Foreskin keratinocyte (primary cell): ENCODE measurements at places on chromosomes 7 and 10.
A peak's percentile ranks its signal among the peaks of the same experiment; 100 is the strongest.

- DNase-seq, result no peak
Observed at GRCh38 chr7:23294549-23295400, 4.4 kb upstream of the MALSU1 start.

GRCh38 chr10:48206482-48207250 is 67.8 kb downstream of the FRMPD2 start:
- DNase-seq, result no peak

GRCh38 chr10:112584276-112584675 is 137.3 kb downstream of the VTI1A start:
- DNase-seq, result peak; percentile 48

GRCh38 chr7:74052628-74053027 is 24.7 kb downstream of the ELN start:
- no peak for DNase-seq

DNA sequence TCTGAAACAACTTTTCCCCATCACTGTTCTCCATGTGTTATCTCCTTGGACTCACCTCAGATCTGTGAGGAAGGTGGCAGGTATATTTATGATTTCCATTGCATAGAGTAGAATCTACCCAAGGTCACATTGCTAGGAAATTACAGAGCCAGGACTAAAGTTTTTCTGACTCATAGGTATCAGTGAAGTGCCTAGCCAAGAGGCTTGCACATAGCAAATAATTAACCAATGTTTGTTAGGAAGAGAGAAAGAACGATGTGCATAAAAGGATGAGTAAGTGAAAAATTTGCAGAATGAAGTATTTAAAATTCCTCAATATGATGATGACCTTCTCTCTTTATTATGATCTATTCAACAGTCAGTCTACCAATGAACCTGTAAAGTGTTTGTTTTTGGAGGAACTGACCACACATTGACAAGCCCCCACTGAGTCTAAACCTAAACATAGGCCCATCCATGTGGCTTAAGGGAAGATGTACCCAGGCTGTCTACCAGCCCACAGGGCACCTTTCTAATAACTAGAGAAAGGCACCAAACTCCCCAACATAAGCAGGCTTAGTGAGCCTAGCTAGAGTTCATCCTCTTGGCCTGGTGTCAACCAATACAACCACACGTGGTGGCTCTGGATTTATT is 252.9 kb upstream of the ZMIZ1 start:
- DNase-seq, result no peak

- no peak for DNase-seq
Observed at GRCh38 chr10:132111871-132112341, 46.2 kb downstream of the JAKMIP3 start.

DNA sequence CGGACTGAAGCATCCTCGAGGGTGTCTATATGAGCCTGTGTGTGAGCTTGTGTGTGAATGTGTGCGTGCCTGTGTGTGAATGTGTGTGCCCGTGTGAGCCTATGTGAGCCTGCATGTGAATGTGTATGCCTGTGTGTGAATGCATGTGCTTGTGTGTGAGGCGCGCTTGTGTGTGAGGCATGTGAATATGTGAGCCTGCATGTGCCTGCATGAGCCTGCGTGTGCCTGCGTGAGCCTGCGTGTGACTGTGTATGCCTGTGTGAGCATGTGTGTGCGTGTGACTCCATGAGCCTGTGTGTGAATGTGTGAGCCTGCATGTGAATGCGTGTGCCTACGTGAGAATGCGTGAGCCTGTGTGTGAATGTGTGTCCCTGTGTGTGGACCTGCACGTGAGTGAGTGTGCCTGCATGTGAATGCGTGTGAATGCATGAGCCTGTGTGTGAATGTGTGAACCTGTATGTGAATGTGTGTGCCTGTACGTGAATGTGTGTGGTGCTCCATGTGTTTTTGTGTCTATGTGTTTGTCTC is 33.4 kb downstream of the PDGFA start:
- no peak for DNase-seq

- peak; percentile 96 for DNase-seq
Observed at GRCh38 chr10:15200626-15201025, 32.1 kb upstream of the NMT2 start.

DNA sequence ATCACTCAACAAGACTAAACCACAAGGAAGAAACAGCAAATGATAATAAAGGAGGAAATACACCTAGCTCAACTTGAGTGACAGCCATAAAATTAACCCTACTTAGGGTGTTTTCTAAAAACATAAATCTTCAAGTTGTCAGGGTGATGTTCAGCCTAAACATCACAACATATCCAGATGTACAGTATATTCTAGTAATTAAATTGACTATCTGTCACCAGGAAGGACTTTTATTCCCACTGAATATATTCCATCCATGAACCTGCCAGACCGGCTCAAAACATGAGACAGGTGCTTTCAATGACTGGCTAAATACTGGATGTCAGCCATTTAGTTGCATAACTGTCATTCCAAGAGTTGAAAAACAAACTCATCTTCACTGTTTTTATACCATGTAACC is 298.1 kb upstream of the NEBL start:
- peak; percentile 46 for DNase-seq

- no peak for DNase-seq
Observed at GRCh38 chr10:37682617-37683016, 174.8 kb downstream of the ZNF248 start.

DNA sequence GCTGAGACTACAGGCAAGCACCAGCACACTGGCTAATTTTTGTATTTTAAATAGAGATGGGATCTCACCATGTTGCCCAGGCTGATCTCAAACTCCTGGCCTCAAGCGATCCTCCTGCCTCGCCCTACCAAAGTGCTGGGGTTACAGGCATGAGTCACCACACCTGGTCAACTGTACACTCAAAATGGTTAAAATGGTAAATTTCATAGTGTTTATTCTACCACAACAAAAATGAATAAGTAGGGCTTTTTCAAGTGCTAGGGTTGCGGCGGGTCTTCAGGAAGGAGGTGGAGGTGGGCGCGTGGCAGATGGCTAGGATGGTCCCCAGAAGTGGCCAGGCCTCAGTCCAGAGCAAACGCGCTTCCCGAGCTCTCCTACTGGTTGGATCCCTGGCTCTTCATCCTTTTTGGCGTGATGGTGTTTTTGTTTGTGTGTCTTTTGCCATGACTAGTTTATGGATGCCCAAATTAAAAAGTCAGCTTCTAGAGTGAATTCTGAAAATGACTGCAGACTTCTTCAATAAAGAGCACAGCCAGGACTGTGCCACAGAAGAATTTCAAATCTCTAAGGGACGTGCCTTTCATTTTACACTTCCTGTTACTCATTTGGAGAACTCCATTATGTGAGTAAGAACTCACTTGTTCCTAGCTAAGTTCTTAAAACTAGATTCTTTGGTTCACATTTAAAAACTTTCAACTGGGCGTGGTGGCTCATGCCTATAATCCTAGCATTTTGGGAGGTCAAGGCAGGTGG is 73.9 kb downstream of the TMEM130 start:
- no peak for DNase-seq

DNA sequence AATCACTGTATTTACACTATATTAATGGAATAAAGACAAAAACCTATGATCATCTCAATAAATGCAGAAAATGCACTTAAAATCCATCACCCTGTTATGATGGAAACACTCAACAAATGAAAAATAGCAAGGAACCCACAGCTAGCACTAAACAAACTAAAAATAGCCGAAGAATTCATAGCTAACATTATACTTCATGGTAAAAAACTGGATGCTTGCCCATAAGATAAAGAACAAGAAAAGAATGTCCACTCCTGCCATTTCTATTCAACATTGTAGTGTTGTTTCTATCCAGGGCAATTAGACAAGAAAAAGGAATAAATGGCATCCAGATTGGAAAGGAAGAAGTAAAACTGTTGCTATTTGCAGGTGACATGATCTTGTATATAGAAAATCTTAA is 142.1 kb downstream of the STK31 start:
- no peak for DNase-seq

DNA sequence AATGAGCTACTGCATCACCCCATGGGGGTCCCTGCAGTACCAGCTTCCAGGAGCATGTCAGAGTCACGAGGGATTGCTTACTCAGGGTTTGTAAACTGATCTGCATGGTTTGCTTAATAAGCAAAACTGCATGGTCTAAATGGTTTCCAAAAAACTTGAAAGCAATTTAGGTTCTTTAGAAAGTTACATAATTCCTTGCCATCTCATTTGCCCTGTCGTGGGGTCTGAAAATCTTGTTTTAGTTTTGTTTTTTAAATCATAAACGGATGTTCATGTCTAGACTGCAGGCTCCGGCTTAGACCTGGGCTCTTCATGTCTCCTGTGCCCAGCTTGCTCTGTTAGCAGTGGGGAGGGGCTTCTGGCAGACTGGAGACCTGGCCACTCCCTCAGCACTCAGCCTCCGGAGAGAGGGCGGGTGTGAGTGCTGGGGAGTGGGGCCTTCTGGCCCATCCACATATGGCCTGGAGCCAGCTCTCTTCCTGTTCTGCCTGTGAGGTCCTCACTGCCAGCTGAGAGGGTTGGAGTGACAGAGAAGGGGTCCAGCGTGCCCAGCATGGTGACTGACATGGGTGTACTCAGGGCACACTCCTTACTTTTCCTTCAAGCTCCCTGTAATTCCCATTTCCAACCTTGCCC is 17.5 kb downstream of the PRF1 start:
- no peak for DNase-seq

DNA sequence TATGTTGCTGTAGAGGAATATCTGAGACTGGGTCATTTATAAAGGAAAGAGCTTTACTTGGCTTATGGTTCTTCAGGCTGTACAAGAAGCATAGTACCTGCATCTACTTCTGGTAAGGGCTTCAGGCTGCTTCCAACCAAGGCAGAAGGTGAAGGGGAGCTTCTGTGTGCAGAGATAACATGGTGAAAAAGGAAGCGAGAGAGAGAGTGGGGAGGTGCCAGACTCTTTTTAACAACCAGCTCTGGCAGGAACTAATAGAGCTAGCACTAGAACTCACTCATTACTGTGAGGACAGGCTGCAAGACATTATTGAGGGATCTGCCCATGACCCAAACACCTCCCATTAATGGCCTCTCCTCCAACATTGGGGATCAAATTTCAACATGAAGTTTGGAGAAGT is 94.5 kb downstream of the KIF20B start:
- no peak for DNase-seq

GRCh38 chr7:51727441-51727840 is 410.8 kb upstream of the COBL start:
- DNase-seq, result no peak

DNA sequence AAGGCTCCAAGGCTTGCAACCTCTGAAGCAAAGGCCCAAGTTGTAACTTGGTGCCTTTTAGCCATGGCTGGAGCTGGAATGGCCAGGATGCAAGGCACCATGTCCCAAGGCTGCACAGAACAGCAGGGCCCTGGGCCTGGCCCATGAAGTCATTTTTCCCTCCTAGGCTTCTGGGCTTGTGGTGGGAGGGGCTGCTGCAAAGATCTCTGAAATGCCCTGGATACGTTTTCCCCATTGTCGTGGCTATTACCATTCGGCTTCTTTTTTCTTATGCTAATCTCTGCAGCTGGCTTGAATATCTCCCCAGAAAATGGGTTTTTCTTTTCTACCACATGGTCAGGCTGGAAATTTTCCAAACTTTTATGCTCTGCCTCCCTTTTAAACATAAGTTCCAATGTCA is 234.2 kb downstream of the CDK14 start:
- DNase-seq, result no peak

DNA sequence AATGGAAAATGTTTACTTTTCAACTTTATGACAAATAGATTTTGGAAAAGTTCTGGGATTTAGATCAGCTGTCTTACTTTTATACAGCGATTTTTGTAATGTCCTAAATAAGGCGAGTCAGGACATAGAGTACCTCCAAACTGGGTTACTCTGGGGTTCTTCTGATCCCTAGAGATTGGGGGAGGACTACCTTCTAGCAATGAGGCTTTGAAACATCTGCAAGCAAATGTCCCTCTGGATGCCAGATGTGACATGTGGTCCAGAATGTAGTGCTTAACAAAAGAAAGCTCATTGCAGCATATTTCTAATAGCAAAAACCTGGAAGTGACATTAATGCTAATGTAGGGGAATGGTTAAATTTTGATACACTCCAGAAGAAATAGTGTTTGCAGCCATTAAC is 36.1 kb downstream of the ABRAXAS2 start:
- no peak for DNase-seq

- peak; percentile 6 for DNase-seq
Observed at GRCh38 chr7:115471891-115472290, 550.0 kb downstream of the MDFIC start.

DNA sequence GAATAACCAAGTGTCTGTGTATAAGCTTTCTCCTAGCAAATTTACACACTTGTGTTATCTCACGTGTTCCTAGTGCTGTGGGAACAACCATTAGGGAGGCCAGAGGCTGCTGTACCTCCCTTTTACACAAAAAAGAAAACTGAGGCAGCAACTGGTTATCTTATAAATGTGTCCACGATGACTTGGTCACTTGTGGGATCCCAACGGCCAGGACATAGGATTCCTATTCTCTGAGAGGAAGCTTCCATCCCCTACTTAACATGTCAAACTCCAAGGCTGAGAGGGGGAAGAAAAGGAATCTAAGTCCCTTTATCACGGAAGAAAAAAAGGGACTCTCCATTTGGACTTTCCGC is 484 bp downstream of the ZNF438 start:
- DNase-seq, result no peak

- DNase-seq, result no peak
Observed at GRCh38 chr10:132690401-132690800, 95.5 kb downstream of the NKX6-2 start.

GRCh38 chr7:30831227-30831626 is 60.0 kb downstream of the MINDY4 start:
- no peak for DNase-seq

- DNase-seq, result no peak
Observed at GRCh38 chr7:82700741-82701140, 257.2 kb upstream of the CACNA2D1 start.

- no peak for DNase-seq
Observed at GRCh38 chr7:1112625-1113547, 25.0 kb downstream of the GPER1 start.

GRCh38 chr7:15947754-15948153 is 261.3 kb upstream of the MEOX2 start:
- DNase-seq, result no peak

GRCh38 chr10:122298598-122299301 is 27.7 kb downstream of the BTBD16 start:
- peak; percentile 68 for DNase-seq

- DNase-seq, result no peak
Observed at GRCh38 chr7:86968618-86969017, 90.8 kb downstream of the ELAPOR2 start.

DNA sequence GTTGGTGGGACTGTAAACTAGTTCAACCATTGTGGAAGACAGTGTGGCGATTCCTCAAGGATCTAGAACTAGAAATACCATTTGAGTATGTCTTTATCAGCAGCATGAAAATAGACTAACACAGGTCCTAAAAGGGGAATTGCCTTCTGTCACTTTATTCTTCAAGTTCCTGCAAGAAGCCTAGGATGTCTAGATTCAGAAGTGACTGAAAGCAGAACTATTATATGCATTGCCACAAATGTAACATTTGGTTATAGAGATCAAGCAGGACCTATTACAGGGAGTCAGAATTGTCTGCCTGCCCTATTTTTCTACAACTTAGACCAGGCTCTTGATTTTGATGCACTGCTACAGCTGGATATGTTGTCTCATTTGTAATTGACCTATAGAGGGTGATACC is 364.7 kb downstream of the SORCS1 start:
- no peak for DNase-seq

- no peak for DNase-seq
Observed at GRCh38 chr7:50598460-50599343, 33.5 kb upstream of the DDC start.

GRCh38 chr7:132410385-132410784 is 165.9 kb downstream of the PLXNA4 start:
- DNase-seq, result no peak
